ENCODE measurements at places on chromosomes 6 and 20.
A peak's percentile ranks its signal among the peaks of the same experiment; 100 is the strongest.

GRCh38 chr20:43188861-43189553 is 699 bp downstream of the PTPRT start:
- DNase-seq: no peak

- no peak for DNase-seq
These were observed 26.4 kb upstream of the FAM83C start for GRCh38 chr20:35318502-35319157.

DNA sequence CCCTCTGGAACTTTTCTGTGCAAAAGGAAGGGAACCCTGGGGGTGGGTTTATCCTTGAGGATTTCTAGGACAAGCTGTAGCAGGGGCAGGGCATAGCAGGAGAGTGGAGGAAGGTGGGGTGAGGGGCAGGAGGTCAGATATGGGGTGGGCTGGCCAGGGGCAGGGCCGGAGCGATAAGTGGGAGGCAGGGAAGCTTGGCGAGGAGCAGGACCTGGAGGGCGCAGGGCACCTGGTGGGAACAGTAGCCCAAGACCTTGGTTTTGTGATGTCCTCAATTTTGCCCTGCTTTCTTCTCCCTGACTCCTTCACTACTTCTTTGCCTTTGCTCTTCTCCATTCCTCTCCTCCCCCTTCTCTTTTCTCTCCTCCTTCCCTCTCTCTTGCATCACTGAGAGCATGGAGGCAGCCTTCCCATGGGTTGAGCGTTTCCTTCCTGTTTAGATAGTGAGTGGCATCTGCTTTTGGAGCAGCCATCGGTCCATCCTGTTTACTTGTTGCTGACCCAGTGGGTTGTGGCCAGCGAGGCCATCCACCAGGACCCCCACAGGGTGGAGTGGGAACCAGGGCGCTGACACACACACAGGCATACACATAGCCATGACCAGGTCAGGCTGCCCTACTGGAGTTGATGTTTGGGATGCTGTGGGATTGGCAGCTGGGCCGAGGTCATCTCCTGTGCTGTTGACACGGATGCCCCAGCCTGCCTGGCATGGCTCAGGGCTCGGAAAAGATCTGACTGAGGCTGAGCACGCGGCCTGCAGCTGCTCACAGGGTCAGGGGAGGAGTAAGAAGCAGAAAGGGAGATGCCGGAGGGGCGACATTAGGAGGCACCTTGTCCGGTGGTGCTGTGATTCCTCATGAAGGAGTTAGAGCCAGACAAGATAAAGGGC is 121.0 kb upstream of the RNF24 start:
- no peak for DNase-seq

DNA sequence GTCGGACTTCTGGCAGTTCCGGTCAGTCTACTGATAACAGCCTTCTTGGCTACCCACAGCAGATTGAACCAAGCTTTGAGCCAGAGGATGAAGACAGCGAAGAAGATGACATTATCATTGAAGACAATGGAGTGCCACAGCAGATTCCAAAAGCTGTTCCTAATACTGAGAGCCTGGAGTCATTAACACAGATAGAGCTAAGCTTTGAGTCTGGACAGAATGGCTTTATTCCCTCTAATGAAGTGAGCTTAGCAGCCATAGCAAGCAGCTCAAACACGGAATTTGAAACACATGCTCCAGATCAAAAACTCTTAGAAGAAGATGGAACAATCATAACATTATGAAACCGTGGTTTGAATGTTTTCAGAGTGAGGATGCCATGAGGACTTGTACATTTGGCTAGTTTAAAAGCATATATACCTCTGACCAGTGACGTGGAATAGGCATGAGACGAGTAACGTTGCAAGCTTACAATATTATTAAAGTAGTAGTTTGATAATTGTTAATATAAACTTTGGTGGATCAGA is 18.8 kb downstream of the PARD6B start:
- no peak for DNase-seq

- no peak for DNase-seq
These were observed 59.2 kb upstream of the SLC32A1 start for GRCh38 chr20:38665094-38665493.

DNA sequence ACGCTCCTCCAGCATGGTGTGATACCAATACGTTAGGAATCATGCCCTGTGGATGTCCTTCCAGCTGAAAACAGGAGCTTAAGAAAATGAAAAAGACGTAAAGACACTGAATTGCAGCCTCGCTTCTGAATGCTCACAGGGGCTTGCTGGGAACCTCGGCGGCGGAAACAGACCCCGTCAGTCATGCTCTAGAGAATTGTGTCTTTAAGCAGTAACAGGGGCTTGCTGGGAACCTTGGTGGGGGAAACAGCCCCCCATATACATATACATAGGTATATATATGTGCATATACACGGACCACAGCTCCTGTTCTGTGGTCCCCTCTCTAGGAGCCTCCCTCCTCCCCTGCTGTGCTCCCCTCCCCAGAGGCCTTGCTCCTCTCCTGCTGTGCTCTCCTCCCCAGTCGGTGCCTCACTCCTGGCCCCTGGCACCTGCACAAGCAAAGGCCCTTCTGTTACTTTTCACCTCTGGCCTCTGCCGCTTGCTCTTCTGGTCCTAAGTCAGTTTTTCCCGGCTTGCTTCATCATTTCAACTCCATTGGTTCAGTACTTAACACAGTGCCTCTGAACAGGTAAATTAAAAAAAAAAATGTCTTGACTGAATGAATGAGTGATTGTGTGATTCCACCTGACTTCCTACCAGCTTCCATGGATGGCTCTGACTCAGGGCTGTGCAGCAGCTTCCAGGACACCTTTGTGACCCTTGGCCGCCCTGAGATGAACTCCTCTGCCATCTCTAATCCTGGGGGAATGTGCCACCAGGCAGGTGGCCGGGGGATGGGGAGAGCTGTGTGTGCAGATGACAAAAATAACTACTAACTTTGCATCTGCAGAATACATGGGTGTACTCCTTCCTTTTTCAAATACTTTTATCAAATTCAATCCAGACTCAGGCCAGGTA is 246.1 kb downstream of the SMOC2 start:
- DNase-seq: no peak

DNA sequence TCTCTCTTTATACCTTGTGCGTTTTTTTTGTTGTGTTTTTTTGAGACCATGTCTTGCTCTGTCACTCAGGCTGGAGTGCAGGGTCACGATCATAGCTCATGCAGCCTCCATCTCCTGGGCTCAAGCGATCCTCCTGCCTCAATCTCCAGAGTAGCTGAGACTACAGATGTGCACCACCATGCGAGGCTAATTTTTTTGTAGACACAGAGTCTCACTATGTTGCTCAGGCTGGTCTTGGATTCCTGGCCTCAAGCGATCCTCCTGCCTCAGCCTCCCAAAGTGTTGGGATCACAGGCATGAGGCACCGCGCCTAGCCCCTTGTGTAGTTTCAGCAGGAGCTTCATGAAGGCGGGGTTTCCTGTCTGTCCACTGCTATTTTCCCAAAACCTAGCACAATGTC is 27.3 kb downstream of the PDRG1 start:
- no peak for DNase-seq

DNA sequence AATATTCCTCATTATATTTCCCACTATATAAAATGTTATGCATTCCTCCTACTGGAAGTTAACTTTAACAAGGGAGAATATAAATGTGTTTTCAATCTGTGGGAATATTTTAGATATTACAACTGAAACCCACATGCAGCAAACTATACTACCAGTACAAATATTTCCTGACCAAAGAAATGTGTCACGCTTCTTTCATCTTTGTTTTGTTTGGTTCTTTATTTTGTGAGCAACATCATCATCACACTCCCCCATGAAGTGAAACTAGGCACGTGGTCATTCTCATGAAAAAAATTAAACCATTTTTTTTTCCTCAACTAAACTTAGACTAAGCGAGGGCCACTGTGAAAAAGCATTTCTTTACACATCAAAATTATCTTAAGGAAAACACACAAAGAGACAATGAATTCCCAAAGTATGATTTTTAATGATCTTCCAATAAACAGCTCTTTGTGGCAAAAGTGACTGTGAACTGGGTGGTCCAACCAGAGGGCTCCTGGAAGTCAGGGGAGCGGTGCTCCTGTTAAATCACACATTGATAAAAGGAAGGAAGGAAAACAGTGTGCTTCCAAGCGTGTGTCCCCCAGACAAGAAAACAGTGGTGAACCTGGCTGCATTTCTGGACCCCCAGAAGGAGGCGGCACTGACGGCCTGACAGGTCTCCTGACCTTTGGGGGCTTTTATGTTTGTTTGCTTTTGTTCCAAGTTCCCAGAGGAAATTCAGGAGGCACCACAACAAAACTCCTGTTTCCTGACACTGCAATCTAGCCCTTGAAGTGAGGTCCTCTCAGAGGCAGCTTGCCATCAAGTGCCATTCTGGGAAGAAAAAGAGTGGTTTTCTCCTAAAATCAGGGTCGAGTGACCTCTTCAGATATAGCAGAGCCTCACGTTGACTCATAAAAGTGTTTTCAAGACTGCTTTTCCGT is 166.8 kb upstream of the FOXQ1 start:
- DNase-seq: no peak

DNA sequence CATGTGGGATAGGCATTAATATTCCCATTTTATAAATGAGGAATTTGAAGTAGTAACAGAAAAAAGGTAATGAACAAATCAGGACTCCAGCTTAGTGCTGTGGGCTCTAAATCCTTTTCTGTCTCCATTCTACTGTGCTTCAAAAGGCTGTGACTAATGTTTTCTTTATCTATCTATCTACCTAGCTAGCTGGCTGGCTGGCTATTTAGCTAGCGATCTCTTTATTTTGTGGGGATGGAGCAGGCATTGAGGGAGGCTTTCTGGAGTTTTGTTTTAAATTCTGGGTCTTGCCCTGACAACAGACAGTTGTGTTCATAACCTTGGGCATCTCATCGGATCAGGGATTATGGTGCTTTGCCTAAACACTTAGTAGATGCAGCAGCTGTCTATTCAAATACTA is 139.2 kb downstream of the SOX4 start:
- no peak for DNase-seq

DNA sequence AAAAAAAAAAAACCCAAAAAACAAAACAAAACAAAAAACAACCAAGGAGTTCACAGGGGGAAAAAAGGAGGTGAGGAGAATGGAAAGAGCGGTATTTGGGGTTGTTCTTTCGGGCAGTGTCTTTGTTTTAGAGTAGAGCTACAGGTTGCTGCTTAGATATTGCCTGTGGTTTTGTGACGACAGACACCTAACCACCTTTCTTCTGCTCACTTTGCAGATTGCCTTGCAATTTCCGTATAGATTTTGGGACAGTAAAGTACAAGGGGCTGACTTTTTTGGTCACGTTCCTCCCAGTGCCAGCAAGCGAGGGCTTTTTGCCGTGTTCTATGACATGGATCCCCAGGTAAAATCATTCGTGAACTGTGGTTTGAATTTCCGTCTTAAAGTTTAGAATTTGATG is 50.9 kb downstream of the DEK start:
- no peak for DNase-seq

DNA sequence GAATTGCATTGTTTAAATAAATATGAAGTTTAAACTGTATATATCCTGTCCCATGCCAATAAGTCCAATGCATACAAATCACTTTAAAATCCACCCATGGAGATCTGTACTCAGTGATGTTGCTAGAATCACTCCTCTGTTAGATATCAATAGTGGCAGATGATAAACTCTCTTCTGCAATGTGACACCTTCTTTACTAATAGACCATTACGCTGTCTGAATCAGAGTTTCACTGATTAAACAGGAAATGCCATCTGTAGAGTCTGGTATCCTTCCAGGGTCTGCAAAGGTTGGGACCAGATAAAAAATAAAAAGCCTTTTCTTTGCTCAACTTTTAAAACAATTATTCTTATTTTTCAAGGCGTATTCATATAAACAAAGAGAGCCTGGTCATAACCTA is 134.5 kb downstream of the EDN3 start:
- no peak for DNase-seq

DNA sequence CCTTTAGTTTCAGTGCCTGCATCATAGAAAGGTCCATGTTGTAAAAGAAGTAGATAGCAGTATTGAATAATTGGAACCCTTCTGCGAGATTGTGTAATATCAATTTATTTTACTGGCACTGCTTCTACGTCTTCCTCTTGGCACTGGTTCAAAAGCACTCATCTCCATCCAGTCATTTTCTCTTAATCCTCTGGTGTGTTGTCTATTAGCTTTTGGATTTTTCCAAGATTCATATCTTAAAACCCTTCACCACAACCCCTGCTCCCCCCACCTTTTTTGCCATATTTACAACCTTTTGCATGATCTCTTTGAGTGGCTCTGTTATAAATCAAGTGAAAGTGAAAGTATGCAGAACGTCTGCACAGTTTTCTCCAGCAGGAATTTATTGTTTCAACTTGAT is 76.6 kb upstream of the HSF2 start:
- no peak for DNase-seq

GRCh38 chr20:49310705-49311104 is 32.8 kb upstream of the ZNFX1 start:
- DNase-seq: no peak

- DNase-seq: no peak
These were observed 14.9 kb downstream of the IP6K3 start for GRCh38 chr6:33731751-33732282.

- DNase-seq: peak; percentile 14
These were observed 286.1 kb downstream of the SYNE1 start for GRCh38 chr6:152351110-152351509.

- no peak for DNase-seq
These were observed 244.8 kb downstream of the FARS2 start for GRCh38 chr6:5506149-5506548.

DNA sequence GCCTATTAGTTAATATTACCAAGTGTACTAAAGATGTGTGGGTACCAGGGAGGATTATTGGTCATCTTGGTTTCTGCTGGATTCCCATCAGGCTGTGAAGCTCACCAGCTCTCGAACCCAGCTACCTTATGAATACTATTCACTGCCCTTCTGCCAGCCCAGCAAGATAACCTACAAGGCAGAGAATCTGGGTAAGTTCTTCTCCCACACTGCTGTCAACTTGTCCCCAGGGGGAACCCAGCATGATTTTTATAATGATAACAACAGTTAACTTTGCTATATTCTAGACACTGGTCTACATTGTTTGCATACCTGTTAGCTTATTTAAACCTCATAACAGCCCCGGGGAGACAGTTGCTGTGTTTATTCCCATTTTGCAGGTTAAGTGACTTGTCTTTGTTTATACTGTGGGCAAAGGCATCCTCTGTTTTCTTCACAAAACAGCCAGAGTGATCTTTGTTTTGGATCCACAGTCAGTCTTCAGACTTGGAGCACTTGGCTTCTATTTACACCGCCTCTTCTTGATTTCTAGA is 26.5 kb downstream of the TM9SF4 start:
- DNase-seq: no peak

DNA sequence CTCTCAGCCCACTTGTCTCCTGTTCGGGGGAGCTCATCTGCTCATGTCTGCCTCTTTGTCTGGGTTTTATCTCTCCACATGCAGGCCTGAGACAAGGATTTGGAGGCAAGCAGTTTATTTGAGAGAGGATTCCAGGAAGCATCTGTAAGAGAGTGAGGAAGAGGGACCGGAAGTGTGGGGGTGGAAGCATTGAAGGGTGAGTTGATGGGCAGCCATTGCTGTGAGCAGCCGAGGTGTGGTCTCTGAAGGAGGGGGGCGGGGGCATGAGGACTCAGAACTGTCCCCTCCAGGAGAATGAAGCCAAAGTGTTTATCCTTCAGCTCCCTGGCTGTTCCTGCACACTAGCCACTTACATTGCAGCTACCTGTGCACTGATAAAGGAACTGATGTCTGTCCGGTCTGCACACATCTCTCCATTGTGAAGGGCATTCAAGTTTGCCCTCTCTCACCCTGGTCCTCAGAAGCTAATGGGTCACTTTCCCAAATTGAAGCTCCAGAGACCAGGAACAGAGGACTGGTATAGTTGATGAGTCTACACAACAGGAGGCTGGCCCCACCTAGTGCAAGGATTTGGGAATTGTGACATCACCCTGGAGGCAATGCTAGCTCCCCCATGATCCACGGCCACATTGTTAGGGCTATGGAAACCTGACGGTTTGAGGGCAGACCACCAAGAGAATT is 100.5 kb upstream of the FOXA2 start:
- DNase-seq: no peak

- DNase-seq: no peak
These were observed 63.3 kb downstream of the STK35 start for GRCh38 chr20:2164966-2165365.
